Adrenal gland (tissue), 19 donors: ENCODE measurements at places on chromosomes 5 and 9. TPM values are rescaled to one million over a fixed set of nuclear protein-coding genes. Genes with fewer than 3 reads are reported as not detected.

DBH gene
- polyA plus RNA-seq, result 47.0 TPM

IFNA8 gene
- polyA plus RNA-seq, result not detected

- DNase-seq, result no peak
Measured at GRCh38 chr9:125509476-125509875, 197.5 kb downstream of the MAPKAP1 start.

DNA sequence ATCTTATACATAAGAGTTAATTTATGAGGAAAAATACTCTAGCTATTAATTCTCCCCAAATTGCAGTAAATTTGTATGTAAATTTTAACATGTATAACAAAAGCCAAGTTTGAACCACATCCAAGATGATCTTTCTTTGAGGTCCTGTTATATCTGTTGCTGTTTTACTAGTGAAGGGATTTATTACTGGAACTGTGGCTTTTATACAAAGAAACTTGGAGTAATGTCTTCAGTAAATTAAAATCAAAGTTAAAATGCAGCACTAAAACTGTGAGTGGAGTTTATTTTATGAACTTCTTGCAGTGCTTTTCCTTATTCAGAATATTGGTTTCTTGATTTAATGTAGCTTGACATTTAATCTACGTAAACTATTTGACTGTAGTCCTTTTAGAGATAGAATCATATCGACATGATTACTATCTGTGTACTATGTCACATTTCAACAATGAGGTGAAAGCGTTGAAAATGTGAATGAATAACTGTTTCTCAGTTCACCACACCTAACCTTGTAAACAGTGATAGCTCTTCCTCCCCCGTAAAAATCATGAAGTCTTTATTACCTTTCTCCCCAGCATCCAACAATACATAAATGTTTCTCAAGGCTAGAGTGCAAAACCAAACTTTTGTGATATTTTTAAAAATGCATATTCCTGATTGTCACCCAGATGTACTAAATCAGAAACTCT, 53.2 kb upstream of the ISOC1 start:
- no peak for DNase-seq

- no peak for DNase-seq
Measured at GRCh38 chr5:100306000-100306399, 229.2 kb upstream of the FAM174A start.

- DNase-seq, result no peak
Measured at GRCh38 chr9:121026260-121026691, 23.8 kb downstream of the C5 start.

DNA sequence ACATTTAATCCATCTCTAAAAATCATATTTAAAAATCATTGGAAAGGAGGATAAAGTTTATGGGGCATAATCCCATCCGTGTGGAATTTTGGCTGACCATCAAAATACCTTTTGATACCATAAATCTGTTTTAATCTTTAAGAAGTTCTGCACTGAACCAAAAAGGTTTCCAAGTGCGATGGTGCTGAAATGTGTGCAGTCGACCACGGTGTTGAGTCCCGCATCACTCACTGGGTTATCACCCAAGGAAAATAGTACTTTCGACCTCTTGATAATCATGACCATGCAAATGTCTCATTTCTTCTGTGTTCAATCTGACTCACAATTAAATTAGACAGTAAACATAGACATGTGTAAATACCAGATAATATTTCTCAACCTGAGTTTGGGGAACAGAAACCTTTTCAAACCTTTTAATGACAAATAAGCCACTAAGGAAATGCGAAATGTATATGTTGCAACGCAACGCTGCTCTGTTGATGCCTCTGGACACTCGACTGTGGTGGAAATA, 62.0 kb upstream of the CDH6 start:
- no peak for DNase-seq

- DNase-seq, result no peak
Measured at GRCh38 chr5:142304013-142304701, 20.7 kb downstream of the SPRY4 start.

GRCh38 chr5:59799668-59800346, 93.7 kb downstream of the PDE4D start:
- DNase-seq, result no peak
